ENCODE measurements at places on chromosomes 11 and 22.

DNA sequence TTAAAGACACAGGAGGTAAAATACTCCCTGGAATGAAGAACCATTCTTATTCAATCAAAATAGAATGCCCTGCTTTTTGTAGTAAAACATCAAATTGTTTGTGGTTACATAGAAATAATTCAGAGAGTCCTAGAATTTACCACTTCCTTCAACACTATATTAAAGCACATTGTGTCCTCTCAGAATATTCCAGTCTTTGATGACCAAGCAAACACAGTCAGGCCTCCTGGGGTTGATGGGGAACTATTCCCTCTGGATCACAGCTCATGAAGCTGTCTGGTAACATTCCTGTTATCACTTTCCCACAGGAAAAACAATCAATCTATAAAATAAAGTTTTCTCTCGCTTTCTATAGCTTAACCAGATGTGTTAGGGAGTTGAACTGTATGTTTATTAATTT lies 389.3 kb downstream of the KCNA4 start:
- no peak for DNase-seq

DNA sequence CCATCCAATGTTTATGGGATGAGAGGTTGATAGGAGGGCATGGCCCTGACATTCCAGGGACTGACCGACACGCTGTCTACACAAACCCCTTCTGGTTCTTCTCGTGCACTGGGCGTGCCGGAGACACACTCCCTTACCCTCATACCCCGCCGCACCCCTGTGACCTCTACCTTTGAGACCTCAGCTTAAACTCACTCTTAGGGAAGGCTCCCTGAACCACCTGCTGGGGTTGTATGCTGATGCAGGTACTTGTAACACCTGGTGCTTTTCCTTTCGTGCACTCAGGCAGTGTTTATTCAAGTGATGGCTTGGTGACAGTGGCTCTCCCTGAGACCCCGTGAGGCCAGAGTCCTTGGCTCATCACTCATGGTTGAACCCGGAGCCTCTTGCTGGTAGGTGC lies 12.0 kb downstream of the PPARA start:
- no peak for DNase-seq

DNA sequence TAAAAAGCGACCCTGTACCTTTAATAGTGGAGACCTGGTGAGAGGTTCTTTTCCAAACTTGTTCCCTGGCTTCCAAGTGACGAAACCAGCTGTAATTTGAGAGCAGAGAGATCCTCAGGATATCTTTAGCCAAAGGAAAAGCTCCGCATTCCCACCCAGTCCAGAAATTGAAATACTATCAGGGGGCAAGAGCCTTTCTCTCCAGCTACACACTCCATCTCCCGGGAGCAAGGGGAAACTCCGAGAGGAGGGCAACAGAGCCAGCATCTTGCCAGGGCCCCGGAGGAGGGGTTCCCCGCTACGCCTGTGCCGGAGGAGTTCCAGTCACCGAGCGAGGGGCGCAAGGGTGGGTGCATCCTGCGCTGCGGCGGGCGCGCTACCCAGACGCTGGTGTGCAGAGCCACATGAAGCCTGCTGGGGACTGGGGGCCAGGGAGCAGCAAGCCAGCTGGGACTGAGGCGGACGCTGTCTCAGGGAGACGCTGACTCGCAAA lies at the start of gene FIBIN:
TSS of gene FIBIN (plus strand) at position 148 of the 493 bp plus-strand sequence. CDS start 415 bp downstream, outside the sequence.
- DNase-seq, result no peak

GRCh38 chr22:20552443-20553401 lies 45.3 kb downstream of the MED15 start:
- DNase-seq, result no peak

- DNase-seq, result no peak
These were observed 100.5 kb downstream of the ZBTB16 start for GRCh38 chr11:114159802-114160632.

- DNase-seq, result no peak
These were observed 47.3 kb downstream of the PLAAT5 start for GRCh38 chr11:63443714-63444113.

DNA sequence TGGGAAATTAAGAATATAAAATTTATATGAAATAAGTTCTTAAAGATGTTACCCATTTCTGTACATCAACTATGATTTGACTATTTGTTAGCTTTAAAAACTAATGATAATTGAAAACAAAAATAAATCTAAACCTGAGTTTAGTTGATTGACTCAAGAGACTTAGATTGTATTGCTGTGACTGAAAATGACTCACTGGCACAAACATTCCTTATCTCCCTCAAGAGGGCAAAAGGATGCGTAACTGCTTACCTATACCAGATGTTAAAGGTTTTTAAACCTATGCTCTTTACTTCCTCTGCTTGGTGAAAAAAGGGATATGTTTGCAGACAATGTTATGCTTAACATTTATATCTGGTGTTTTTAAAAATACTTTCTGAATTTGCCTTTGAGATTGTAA lies 30.3 kb downstream of the ATM start:
- DNase-seq, result no peak

DNA sequence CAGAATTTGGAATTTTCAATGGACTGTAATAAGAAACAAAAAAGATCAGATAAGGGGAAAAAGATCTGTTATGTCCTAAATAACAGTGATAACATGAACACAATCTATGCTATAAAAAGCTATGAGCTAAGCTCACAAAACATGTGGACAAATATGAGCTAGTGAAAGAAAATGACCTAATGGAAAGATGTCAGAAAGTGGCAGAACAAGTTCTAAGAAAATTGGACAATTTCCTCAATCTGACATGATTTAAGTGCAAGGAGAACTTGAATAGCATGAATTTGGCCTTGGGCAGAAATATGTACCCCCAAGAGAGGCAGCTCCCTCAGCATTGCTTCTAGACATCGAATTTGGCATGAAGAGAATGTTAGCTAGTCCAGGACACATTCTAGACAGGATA lies 212.0 kb upstream of the PGR start:
- DNase-seq, result no peak

DNA sequence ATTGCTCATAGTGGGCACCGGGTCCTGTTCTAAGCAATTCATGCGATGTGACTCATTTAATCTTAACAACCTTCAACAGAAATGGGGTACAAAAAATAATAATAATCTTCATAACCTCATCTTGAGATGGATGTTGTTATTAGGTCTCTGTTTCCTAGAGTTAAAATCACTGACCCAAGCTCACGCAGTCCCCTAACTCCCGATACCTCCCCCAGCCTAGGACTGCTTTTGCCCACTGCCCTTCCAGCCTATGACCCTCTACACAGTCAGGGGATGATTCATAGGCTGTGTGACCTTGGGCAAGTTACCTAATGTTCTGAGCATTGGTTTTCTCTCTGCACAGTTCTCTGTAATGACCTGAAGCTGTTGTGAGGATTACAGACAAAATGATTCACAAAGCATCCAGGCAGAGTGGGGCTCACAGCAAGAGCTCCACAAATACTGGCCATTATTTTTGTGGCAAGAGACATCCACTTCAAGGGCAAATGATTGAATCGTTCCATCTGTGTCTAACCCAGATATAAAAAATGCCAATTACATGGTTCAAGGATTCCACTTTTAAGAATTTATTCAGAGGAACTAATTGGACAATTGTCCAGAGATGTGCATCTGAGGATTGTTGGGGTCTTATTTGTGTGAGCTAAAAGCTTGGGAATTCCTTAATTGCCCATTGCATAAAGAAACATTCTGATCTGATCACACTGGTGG lies 20.0 kb downstream of the MTFP1 start:
- DNase-seq, result no peak

DNA sequence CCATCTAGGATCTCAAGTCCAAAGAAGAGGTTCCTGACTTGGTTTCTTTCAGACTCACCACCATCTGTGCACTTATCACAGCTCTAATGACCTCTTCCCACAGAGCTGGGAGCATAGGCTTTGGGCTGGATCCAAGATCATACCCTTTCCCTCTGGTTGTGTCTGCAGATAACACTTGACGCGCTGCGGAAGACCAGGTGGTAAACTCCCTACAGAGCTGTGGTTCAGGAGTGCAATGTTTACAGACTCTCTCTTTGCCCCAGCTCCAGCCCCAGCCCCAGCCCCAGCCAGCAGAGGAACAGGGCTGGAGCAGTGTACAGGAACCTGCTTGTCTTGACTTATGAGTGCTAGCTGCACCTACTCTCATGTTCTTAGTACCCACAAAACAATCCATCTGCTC lies 274.4 kb upstream of the SYN3 start:
- no peak for DNase-seq

DNA sequence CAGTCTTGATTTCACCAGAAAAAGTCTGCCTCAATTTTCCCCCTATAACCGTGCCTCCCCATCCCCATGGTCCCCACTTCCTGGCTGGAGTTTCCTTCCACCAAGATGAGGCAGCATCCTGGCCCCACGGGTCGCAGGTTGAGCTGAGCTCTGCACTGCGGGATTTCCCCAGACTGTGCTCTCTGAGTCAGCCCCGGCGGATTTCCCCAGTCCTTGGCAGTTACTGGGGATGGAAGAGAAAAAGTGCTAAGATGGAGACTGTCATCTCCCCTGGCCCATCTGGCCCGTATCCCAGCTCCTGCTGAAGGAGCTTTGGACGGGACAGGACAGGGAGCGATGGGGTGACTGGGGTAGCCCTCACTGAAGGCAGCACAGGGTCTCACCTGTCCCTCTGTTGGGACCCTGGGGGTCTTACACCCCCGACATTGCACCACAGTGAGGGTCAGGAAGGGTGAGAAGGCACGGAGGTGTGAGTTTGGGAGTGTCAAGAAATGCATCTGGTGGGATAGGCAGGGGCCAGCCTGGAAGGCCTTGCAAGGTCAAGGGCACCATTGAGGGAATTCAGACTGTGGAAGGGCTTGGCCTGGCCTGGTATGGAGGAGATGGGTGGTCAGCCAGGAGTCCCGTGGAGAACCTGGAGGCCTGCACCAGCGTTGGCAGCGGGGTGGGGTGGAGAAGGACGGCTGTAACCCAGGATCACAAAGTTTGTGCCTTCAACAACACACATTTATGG lies 36.5 kb downstream of the NADSYN1 start:
- no peak for DNase-seq

DNA sequence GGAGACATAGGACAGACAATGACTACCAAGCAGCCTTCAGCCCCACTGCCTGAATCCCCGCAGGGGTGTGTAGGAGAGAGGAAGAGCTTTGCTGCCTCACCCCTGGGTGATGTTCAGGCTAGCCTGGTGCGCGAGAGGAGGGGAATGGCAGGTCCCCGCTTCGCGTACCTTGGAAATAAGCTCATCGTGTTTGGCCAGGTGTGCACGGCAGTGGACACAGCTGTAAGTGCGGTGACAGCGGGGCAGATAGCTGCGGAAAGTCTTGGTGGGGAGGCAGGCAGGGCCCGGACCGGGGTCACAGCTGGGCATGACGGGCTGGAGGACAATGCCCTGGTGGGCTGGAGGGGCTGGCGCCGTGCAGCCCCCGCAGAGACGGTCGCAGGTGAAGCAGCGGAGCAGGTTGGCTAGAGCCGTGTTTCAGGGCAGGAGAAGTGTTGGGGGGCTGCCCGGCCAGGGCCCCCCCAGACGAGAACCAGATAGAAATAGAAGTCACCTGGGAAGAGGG lies 2.9 kb downstream of the YPEL4 start:
- DNase-seq, result no peak

GRCh38 chr11:82899186-82899820 lies 927 bp downstream of the PRCP start:
- DNase-seq, result no peak

DNA sequence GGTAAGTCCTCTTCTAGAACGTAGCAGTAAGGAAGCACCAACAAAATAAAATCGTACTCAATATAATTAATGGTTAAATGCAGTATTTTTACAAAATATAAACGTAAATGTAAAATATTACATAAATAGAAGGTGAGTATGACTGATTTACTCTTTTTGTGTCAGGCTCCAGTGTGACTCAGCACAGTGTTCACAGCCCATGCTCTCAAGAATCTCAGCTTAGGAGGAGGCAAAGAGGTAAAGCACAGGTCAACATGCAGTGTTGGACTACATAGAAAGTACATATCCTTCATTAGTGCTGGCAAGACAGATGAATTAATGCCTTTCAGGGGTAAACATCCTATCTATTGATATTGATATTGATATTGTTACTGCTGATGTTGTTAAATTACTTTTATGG lies 2050.6 kb upstream of the RAG2 start:
- DNase-seq, result no peak

- no peak for DNase-seq
These were observed 11.1 kb downstream of the MRPL17 start for GRCh38 chr11:6671991-6672390.

DNA sequence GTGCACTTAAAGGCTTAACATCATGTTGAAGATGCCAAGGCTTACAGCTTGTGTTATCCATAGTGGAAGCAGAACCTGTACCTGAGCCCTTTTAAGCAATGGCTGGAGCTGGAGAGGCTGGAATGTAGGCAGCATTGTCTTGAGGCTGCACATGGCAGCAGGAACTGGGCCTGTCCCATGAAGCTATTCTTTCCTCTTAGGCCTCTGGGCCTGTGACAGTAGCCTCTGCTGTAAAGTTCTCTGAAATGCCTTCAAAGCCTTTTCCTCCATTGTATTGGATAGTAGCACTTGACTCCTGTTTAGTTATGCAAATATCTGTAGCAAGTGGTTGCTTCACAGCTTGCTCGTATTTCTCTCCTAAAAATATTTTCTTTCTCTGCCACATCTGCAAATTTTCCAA lies 127.4 kb upstream of the ANO5 start:
- DNase-seq, result peak; percentile 30

GRCh38 chr11:128472128-128473089 lies 114.9 kb downstream of the ETS1 start:
- DNase-seq, result no peak

GRCh38 chr11:111329306-111330204 lies 31.2 kb downstream of the POU2AF3 start:
- no peak for DNase-seq

- no peak for DNase-seq
These were observed 20.6 kb downstream of the KCNQ1 start for GRCh38 chr11:2465202-2466068.

- no peak for DNase-seq
These were observed 9.8 kb upstream of the GRK3 start for GRCh38 chr22:25554689-25555088.

- no peak for DNase-seq
These were observed 411 bp downstream of the ACTN3 start for GRCh38 chr11:66546966-66547661.

DNA sequence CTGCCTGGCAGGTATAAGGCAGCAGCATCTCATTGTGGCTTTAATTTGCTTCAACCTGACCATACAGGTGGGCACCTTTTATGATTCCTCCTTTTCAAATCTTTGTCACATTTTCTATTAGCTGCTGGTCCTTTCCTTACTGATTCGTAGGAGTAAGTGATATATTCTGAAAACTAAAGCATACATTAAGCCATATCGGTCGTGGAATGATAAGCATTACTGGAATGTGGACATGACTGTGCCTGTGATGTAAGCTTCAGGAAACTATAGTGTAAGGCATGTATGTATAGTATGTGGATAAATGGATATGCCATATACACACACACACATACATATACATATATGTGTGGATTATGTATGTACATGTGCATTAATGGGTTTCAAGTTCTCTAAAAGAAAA lies 20.8 kb downstream of the YPEL1 start:
- no peak for DNase-seq

- DNase-seq, result no peak
These were observed 82.7 kb upstream of the MYOD1 start for GRCh38 chr11:17636721-17637120.
